ENCODE measurements at places on chromosomes 1 and 21. TPM values are rescaled to one million over a fixed set of nuclear protein-coding genes. Genes with fewer than 3 reads are reported as not detected.

Gene TSSK3
- 0.14 TPM for polyA plus RNA-seq

- H3K27ac ChIP-seq = no peak overlapping the region
- no peak overlapping the region for H3K4me3 ChIP-seq
- no peaks in the 10 kb centered on the region for H3K27me3 ChIP-seq
- no peak for DNase-seq
- H3K4me1 ChIP-seq = no peaks in the 10 kb centered on the region
- H3K36me3 ChIP-seq = no peaks in the 10 kb centered on the region
These were observed 37.5 kb upstream of the ATP2B4 start for GRCh38 chr1:203589171-203589570.

DNA sequence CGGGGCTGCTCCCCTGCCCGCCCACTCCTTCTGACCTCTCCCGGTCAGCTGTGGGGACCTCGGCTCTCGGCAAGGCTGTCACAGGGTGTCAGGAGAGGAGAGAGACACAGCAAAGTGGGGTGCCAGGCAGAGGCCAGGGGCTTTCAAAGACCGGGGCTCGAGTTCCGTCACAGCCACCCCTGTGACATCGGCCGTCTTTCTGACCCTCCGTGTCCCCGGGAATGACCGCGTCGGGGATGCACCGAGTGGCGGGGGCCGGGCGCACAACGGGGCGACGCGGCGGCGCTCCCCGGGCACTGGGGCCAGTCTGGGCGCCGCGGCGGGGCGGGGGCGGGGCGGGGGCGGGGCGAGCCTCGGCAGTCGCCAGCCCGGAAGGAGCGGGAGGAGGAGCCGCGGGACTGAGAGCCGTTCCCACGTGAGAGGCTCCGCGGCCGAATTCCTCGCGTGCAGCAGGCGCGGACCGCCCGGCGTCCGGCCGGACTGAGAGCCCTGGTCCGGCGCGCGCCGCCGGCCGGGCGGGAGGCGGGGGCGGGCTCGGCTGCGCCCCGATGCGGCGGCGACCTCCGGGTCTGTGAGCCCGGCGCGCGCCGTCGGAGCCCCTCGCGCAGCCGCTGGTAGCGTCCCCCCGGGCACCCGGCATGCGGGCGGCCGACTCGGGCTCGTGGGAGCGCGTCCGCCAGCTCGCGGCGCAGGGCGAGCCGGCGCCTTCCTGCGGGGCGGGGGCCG, 229.7 kb upstream of the TMEM51 start:
- no peaks in the 10 kb centered on the region for H3K27me3 ChIP-seq
- no peak for DNase-seq
- H3K4me3 ChIP-seq = peak overlapping the region; percentile 43
- no peaks in the 10 kb centered on the region for H3K36me3 ChIP-seq

DNA sequence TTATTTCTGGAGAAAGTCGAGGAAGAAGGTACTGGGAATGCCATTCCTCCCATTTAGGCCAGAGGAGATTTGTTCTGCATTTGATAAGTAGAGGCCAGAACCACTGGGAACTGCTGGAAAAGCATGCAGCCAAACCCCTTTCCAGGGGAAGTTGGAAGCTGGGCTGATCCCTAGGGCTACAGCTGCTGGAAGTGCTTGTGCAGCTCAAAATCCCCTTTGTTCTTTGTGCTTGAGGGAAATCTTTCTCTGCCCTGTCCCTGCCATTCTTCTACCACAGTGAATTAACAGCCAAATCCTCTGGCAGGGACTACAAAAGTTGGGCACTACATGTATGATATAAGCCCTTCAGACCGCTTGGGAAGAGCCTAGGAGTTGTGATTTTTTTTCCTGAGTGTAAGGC, 734.1 kb downstream of the LRRIQ3 start:
- no peak overlapping the region for H3K4me3 ChIP-seq
- H3K4me1 ChIP-seq = no peaks in the 10 kb centered on the region
- DNase-seq = no peak
- no peaks in the 10 kb centered on the region for H3K36me3 ChIP-seq
- H3K27me3 ChIP-seq = no peaks in the 10 kb centered on the region
- no peak overlapping the region for H3K27ac ChIP-seq

DNA sequence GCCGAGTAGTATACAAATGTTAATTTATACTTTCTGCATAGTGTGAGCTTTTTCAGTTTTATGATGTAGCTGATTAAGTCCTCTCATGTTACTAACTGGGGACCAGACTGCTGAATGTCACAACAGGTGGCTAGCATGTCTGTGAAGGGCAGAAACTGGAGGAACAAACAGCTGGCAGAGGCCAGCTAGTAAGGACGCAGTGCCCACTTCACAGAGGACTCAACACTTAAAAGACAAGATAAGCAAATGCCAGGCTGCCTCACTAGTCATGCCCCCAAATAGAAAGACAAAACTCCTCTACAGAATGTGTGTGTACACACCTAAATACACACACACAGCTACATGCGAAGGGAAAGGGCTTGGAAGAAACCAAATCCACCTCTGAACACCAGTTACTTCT, 73.8 kb upstream of the ZNF678 start:
- no peaks in the 10 kb centered on the region for H3K36me3 ChIP-seq
- H3K4me3 ChIP-seq = no peak overlapping the region
- DNase-seq = no peak
- H3K27ac ChIP-seq = no peak overlapping the region

DNA sequence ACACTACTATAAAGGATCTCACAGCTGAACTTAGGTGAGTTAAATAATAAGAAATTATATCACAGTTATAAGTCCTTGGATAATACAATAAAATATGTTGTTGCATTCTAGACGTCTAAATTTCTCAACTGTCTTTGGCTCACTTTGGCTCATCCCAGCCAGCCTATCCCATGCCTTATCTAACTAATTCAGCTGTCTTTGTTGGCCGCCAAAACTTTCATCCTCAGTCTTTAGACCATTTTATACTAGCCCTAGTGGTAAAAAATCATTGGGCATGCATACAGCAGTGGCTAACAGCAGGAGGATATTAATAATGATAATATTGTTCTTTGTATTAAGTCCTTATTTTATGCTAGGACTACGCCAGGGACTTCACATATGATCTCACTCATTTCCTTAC, 59.3 kb downstream of the CCDC18 start:
- DNase-seq = no peak
- no peaks in the 10 kb centered on the region for H3K27me3 ChIP-seq
- no peaks in the 10 kb centered on the region for H3K4me1 ChIP-seq

Measured in keratinocyte (primary cell).